ENCODE measurements at places on chromosomes 13 and 19.
A peak's percentile ranks its signal among the peaks of the same experiment; 100 is the strongest.

GRCh38 chr13:111901267-111901915 is 165.6 kb upstream of the SOX1 start:
- DNase-seq = no peak

GRCh38 chr19:38699027-38699346 is 45.3 kb downstream of the CAPN12 start:
- no peak for DNase-seq

DNA sequence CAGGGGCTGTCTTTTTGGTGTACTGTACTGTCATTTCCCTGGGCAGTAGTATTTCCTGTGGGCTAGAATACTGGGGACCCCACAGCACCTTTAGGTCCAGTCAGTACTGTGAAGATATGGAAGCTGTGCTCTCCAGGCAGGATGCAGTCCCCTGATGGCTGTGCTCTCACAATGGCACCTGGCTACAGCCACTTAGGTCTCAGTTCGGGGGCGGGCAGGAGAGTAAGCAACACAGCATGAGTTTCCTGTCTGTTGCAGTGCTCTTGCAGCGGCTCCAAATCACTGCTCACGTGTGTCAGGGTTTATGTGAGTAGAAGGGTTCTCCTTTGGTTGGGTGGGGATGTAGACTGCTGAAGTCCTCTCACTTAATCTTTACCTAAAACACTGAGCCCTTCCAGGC is 810.4 kb downstream of the DACH1 start:
- DNase-seq = no peak

- no peak for DNase-seq
These were observed 37.1 kb upstream of the RNF113B start for GRCh38 chr13:98214008-98214643.

DNA sequence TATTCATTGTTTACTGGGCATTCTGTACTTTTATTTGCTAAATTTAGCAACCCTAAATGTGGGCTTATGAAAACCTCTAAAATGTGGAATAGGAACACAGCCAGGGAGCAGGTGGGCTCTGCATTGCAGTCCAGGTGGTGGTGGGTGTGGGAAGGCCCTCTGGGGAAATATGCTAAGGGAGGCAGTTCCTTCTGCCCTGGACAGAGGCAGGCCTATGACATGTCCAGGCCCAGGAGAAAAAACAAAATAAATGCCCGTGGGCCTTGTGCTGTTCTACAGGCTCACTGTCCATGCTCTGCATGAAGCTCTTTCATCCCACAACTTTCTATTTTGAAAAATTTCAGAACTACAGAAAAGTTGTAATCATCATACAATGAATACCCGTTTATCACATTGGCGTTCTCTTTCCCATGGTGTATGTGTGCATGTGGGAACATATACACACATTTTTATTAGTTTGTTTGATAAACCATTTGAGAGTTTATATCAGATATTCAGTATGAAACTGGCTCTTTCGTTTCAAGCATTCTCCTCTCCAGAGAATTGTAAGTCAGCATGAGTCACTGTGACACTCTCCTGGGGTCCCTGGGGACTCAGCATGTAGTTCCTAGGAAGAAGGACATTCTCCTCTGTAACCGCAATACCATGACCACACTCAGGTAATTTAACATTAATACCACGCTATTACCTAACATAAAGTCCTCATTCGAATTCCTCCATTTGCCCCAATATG is 505.3 kb downstream of the COG6 start:
- DNase-seq = no peak

- no peak for DNase-seq
These were observed 8.3 kb upstream of the NTN5 start for GRCh38 chr19:48681127-48681470.

DNA sequence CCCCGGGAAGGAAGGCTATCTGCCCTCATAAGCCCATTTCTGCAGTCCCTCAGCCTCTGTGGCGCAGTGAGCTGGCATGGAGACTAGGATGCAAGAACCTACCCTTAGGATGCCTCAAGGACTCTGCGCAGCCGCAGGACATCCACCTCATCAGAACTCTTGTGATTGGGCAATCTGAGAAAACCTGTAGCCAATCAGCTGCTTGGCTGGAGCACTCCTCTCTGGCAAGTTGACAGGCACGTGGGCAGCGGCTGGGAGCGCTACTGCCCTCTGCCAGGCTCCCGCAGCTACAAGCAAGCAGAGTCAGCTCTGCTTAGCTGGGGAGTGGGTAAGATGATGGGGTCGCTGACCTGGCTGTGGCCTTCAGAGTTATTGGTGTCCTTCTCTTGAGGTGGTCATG is 1.5 kb upstream of the ECSIT start:
- DNase-seq = peak; percentile 68

GRCh38 chr13:102012299-102013293 is 389.3 kb downstream of the FGF14 start:
- DNase-seq = no peak

DNA sequence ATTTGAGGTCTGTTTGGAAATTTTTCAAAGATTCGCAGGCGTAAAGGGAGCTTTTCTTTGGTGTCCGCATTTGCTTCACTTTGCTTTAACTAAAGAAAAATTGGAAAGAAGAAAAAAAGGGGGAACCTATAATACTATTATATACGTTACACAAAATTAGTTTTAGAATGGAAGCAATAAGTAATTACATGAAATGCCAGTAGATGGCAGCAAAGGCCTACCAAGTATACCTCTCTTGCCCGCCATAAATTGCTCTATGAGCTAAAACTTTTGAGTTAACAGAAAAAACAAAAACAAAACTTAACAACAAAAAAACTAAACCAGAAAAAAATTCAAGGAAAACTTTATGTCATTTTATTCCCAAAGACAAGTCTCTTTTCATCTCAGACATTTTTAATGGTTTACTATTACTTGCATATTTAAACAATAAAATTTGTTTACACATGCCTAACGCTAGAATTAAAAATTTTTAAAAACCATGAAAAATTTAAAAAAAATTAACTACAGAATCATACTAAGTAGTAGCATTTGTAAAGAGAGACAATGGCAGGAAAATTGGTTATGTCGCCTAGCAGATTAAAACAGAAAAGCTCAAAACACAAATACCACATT is 271.4 kb downstream of the NALCN start:
- no peak for DNase-seq

DNA sequence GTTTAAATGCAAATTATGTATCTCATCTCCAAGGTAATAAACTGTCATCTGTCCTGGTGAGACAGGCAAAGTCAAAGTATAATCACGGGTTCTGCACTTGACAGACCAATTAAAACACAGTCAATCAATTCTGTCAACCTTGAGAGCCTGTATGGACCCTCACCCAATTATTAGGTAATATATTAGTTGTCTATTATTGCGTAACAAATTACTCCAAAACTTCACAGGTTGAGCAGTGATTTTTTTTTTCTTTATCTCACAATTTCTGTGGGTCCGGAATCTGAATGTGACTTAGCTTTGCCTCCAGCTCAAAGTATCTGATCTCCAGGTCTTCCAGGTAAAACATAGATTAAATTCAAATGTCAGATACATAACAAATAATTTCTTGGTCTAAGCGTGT is 707.4 kb upstream of the ARGLU1 start:
- DNase-seq = no peak

DNA sequence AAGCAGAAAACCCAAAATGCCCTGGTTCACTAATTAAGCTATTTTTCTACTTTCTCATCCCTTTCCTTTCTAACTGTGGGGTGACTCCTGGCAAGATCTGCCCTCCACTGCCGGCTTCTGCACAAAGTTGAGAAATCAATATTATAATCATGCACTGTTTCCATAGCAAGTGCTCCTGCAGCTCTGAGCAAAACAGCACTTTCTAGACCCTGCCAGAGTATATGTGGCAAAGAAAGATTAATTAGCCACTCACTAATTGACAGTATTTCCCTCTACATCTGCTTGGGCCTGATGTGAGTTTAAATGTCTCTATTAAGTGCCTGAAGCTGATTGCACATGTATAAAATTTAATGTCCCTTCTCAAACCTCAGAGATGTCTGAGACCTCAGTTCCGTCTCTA is 39.5 kb upstream of the FAM216B start:
- no peak for DNase-seq

GRCh38 chr19:29170554-29170953 is 42.4 kb downstream of the UQCRFS1 start:
- no peak for DNase-seq

GRCh38 chr13:51759240-51759639 is 44.7 kb downstream of the DHRS12 start:
- DNase-seq = no peak

GRCh38 chr19:51794885-51795490 is at the start of gene FPR3:
Gene FPR3, plus strand, starts transcription at chr19:51795157. Its CDS starts 28,592 bp downstream, at chr19:51823749.
- DNase-seq = no peak

DNA sequence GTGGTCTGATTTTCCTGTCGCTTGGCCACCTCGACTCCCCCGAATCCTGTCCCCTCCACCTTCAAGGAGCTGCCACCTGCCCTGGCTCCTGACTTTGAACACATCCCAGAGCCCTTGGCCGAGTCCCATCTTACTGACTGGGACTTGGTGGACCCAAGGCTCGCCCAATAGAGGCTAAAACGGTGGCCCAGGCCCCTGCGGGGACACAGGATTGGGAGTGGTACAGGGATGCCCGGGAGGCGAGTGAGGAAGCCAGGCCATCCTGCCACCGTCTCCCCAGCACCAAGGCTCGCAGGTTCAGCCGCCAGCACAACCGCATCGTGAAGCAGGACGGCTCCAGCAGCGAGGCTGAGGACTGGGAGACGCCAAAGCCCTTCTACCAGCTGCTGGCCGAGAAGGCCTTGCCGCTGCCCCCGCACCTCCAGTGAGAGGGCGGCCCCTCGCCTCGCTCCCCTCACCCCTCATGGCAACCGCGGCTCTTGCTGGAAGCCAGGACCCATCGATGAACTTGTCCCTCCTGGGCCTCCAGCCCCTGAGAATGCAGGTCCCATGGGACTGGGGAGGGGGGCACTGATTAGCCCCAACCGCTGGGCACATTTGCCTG is 5.3 kb downstream of the SIX5 start:
- DNase-seq = no peak

- no peak for DNase-seq
These were observed 100.8 kb downstream of the STK24 start for GRCh38 chr13:98476106-98476505.

DNA sequence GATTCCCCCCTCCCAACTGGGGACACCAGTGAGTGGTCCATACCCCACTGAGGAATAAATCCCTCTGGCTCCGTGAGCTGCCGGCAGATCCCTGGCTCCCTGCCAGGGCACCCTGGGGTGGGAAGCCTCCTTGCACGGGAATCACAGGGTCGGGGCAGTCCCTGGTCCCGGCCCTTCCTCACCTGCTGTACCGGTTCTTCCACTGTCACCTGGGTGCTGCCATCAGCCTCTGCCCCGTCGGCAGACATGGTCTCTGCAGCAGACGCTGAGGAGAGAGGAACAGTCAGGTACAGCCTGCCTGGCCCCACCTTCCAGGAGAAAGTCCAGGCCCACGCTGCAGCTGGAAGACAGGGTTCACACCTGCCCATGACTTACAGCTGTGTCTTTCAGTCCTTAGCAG is 6.3 kb downstream of the PLIN3 start:
- DNase-seq = peak; percentile 70

DNA sequence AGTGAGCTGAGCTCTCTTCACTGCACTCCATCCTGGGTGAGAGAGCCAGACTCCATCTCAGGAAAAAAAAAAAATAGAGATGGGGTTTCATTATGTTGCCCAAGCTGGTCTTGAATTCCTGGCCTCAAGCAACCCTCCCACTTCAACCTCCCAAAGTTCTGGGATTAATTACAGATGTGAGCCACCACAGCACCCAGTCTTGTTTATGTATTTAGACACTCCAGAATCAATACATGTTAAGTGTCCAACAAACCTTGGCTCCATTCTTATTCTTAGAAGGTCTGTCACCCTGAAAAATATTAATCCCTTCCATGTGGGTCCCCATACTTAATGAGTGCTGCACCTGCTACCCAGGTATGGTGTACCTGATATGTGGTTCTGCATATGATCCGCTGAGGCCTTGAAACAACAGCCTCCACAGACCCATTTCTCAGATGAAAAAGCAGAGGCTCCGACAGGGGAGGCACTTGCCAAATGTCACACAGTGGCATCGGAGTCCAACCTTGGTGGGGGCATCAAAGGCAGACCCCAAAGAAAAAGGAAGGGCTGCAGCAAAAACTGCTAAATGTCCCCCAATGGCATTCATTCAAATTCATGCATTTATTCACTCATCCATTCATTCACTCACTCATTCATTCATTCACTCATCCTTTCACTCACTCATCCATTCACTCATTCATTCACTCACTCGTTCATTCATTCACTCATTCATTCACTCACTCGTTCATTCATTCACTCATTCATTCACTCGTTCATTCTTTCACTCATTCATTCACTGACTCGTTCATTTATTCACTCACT is 16.7 kb downstream of the TICAM1 start:
- DNase-seq = no peak

- DNase-seq = no peak
These were observed 21.5 kb downstream of the VWA8 start for GRCh38 chr13:41939398-41939797.

- peak; percentile 95 for DNase-seq
These were observed at the start of gene UGGT2 for GRCh38 chr13:96053003-96053703. Gene UGGT2, minus strand, starts transcription at chr13:96053401. Its CDS starts 89 bp downstream, at chr13:96053312.

- DNase-seq = no peak
These were observed 102.2 kb upstream of the MIR17HG start for GRCh38 chr13:91245288-91245687.

GRCh38 chr19:3036119-3036976 is 7.3 kb upstream of the TLE2 start:
- DNase-seq = peak; percentile 97

DNA sequence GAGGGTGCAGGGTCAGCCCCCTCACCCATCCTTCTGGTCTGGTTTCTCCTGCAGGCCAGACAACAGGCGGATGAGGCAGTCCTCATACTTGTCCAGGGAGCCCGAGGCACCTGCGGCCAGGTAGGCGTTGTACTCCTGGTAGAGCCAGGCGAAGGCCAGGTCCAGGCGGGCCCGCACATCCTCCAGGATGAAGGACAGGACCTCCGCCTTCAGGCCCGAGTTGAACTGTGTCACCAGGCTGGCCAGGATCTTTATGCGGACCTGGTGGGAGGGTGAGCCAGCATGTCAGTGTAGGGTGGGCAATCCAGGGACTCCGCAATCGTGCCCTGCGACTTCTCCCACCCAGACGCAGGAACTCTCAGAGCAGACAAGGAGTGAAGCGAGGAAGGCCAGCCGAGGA is 13.8 kb upstream of the RSPH6A start:
- DNase-seq = no peak

DNA sequence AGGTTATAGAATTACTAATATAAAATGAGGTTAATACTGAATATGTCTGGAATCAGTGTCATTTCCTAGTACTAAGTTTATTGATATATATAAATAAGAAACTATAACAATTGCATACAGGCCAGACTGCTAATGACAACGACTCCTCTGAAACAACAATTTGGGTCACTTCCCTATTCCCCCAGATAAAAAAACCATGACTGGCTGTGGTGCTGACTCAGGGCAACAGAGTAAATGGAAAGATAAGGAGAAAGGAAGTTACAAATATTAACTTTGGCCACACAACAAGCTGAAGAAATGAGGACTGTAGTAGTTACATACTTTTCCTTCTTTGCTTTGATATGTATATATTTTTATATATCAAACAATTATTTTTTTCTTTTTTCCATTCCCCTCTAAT is 263.7 kb upstream of the PCDH9 start:
- no peak for DNase-seq

- DNase-seq = peak; percentile 31
These were observed 1.5 kb downstream of the KCNC3 start for GRCh38 chr19:50327461-50328223.

GRCh38 chr13:102227741-102228140 is 174.1 kb downstream of the FGF14 start:
- no peak for DNase-seq

All from pancreas (tissue), 10 donors.